ENCODE measurements at places on chromosomes 12 and 14. TPM values are rescaled to one million over a fixed set of nuclear protein-coding genes. Genes with fewer than 3 reads are reported as not detected.

DNA sequence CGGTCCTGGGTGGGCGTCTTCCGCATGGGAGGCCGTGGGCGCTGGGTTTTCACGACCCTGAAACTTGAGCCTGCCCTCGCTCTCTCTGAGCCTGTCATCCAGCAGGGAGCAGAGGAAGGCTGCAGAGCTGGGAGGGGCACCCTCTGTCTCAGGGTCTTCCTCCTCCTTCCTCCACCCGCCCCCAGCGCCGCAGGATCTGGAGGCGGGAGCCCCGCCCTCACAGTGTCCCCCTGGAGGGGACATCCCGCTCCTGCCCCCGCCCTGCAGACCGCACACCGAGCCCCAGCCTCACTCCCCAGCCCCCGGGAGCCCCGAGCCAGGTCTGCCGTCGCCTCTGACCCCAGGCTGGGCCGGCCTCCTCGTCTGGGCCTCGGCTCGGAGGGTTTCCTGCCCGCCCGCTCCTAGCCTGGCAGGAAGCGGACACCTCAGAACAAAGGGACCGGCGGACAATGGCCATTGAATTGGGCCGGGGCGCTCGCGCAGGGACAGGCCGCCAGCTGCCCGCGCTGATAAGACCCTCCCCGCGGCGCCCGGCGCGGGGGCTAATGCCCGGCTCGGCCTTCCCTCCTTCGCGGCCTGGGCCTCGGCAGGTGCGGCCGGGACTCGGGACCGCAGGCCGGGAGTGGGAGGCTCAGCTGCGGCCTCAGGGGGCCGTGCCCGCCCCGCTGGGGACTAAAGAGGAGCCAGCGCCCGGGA is 15.3 kb upstream of the NUDT14 start:
- peaks cover 5% of the 10 kb centered on the region for H3K4me1 ChIP-seq
- H3K27me3 ChIP-seq = peaks cover 19% of the 10 kb centered on the region
- H3K36me3 ChIP-seq = no peaks in the 10 kb centered on the region
- H3K27ac ChIP-seq = no peak overlapping the region

DNA sequence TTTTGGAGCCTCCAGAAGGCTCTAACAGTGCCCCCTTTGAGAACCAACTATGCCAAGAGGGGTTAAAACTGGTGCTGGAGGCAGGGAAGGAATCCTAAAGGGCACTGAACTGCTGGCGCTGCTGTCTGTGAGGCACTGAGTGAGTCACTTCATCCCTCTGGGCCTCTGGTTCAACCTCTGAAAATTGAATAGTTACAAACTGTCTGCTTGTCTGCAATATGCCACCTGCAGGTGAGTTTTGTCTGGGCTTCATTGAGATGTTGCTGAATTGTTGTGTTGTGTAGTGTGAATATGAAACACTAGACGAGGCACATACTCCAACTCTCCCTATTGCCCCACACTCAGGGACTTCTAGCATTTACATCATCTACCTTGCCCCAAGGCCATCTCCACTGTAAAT is 68.0 kb downstream of the GRIN2B start:
- no peaks in the 10 kb centered on the region for H3K36me3 ChIP-seq
- no peaks in the 10 kb centered on the region for H3K27me3 ChIP-seq
- no peak for DNase-seq
- H3K4me1 ChIP-seq = no peaks in the 10 kb centered on the region

DNA sequence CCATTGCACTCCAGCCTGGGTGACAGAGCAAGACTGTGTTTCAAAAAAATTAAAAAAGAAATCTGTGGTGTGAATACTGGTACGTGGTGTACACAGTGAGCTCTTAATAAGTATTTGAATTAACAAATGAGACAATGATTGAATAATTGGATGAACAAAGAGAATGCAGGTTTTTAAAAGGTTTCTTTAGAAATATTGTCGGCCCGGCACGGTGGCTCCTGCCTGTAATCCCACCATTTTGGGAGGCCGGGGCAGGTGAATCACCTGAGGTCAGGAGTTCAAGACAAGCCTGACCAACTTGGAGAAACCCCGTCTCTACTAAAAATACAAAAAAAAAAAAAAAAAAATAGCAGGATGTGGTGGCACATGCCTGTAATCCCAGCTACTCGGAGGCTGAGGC is 6.6 kb downstream of the HIF1A start:
- no peaks in the 10 kb centered on the region for H3K27me3 ChIP-seq
- no peaks in the 10 kb centered on the region for H3K36me3 ChIP-seq
- no peak for DNase-seq
- H3K4me3 ChIP-seq = no peak overlapping the region

Gene LRRC9
- not detected for polyA plus RNA-seq
